ENCODE measurements at places on chromosomes 7 and 10.

GRCh38 chr10:66006411-66006810 is 919.4 kb upstream of the LRRTM3 start:
- no peak for DNase-seq

- DNase-seq: no peak
Measured at GRCh38 chr7:146177301-146177700, 60.7 kb downstream of the CNTNAP2 start.

- no peak for DNase-seq
Measured at GRCh38 chr7:95804052-95804451, 31.7 kb downstream of the DYNC1I1 start.

GRCh38 chr7:108308276-108308675 is 148.0 kb downstream of the NRCAM start:
- DNase-seq: no peak

GRCh38 chr10:24483701-24484100 is 240.0 kb downstream of the ARHGAP21 start:
- DNase-seq: peak; percentile 25

DNA sequence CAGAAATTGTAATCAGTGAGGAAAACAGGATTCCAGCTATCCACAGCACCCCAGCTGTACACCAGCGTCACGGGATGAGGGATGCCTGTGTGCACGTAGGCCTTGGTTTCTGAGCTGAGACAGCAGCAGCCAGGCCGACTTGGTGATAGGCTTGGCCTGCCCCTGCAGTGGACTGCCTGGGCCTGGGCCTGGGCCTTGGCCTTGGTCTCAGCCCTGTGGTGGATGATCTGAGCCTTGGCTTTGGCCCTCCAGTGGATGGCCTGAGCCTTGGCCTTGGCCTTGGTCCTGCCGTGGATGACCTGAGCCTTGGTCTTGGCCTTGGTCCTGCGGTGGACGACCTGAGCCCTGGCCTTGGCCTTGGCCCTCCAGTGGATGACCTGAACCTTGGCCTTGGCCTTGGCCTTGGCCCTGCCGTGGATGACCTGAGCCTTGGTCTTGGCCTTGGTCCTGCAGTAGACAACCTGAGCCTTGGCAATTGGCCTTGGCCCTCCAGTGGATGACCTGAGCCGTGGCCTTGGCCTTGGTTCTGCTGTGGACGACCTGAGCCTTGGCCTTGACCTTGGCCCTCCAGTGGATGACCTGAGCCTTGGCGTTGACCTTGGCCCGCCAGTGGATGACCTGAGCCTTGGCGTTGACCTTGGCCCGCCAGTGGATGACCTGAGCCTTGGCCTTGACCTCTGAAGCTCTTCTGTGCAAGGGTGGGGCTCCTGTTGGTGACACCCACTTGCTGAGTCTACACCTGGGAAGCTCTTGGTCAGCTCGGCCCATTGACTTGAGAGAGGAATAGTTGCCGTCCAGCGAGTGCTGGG is 93.8 kb downstream of the CUX1 start:
- DNase-seq: no peak

GRCh38 chr10:10662716-10663408 is 354.8 kb upstream of the CELF2 start:
- DNase-seq: no peak

- no peak for DNase-seq
Measured at GRCh38 chr7:43481902-43482678, 100.8 kb upstream of the STK17A start.

GRCh38 chr10:119659951-119660350 is 8.8 kb downstream of the BAG3 start:
- DNase-seq: no peak

DNA sequence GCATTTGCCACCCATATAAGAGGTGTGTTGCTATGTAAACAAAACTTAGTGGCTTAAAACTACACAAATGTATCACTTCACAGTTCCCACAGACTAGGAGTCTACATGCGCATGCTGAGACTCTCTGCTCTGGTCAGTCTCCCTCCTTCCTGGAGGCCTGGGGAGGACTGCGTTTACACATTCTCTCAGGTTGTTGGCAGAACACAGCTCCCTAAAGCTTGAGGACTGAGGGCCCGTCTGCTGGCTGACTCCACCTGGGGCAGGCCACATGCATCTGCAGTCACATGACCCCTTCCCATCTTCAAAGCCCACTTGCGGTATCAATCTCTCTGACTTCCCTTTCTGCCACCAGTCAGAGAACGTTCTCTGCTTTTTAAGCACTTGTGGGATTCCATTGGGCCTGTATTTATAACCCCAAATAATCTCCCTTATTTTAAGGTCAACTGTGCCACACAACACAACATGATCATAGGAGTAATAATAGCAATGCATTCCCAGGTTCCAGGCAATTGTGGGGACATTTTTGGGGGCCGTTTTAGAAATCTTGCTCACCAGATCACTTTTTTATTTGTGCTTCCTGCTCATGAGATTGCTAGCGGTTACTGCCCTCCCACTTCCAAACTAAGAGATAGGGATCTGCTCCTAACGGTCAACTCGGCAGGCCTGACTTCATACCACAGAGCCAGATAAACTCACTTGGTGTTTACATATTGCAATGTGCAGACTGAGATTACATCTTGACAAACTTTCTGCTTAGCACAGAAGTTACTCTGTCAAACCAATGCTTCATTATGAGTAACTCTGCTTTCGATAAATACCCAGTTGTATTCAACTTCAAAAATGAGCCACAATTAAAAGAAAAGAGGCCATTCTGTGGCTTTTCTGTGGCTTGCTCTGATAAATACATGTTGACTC is 96.3 kb downstream of the ALOX5 start:
- DNase-seq: peak; percentile 42

GRCh38 chr10:96830511-96831199 is 1.4 kb upstream of the LCOR start:
- DNase-seq: peak; percentile 87

GRCh38 chr10:6704896-6705295 is 124.8 kb upstream of the PRKCQ start:
- no peak for DNase-seq

DNA sequence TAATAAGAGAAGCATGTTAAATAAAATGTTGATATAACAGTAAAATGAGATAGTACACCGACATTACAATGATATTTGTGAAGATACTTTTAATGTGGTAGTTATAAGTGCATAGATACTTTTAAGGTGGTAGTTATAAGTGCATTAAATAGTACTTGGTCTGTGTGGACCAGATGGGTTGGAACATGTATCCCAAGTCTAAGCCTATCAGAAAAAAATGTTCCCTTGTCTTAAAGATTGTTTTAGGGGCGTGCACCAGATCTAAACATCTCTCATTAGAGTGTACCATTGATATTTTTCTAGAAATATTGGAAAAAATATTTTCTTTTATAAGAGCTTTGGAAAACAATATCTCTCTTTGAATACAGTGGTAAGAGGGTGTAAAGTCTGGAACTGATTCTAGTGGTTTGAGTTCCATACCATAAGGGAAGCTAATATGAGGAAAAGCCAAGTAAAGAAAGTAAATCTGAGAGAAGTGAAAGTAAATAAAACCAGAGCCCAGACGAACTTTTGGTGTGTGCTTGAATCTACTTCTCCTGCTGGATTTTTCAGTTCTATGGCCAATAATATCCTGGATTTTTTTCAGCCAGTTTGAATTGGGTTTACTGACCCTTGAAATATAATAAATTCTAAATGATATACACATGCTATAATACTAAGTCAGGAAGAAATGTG is 175.3 kb downstream of the MBL2 start:
- no peak for DNase-seq

DNA sequence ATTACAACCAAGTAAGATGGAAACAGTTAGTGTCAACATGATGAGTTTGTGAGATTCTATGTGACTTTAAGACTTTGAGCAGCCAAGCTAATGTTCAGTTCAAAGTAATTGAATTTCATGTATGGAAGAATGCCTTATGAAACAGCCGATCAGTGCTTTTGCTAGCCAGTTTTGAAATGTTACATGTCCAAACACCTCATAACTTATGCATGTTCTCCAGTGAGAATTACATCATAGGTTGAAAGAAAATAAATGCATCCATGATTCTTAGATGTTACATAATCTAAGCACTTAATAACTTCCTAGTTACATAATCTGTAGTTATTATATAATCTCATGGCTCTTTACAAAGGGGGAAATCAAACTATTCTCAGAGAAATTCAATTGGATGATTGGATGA is 211.3 kb downstream of the BICC1 start:
- DNase-seq: no peak

- DNase-seq: no peak
Measured at GRCh38 chr7:94382132-94382531, 12.6 kb upstream of the COL1A2 start.

- DNase-seq: no peak
Measured at GRCh38 chr7:142964502-142965246, 2.5 kb upstream of the KEL start.

GRCh38 chr10:94239696-94240095 is 123.0 kb downstream of the NOC3L start:
- no peak for DNase-seq

- DNase-seq: no peak
Measured at GRCh38 chr10:79483948-79484347, 28.4 kb upstream of the EIF5AL1 start.

- no peak for DNase-seq
Measured at GRCh38 chr7:47406801-47407129, 175.1 kb downstream of the TNS3 start.

GRCh38 chr7:128889121-128889520 is 21.4 kb downstream of the KCP start:
- no peak for DNase-seq

- no peak for DNase-seq
Measured at GRCh38 chr10:22931948-22932347, 4.1 kb downstream of the ARMC3 start.

- no peak for DNase-seq
Measured at GRCh38 chr7:127387974-127388373, 4.5 kb downstream of the ZNF800 start.

DNA sequence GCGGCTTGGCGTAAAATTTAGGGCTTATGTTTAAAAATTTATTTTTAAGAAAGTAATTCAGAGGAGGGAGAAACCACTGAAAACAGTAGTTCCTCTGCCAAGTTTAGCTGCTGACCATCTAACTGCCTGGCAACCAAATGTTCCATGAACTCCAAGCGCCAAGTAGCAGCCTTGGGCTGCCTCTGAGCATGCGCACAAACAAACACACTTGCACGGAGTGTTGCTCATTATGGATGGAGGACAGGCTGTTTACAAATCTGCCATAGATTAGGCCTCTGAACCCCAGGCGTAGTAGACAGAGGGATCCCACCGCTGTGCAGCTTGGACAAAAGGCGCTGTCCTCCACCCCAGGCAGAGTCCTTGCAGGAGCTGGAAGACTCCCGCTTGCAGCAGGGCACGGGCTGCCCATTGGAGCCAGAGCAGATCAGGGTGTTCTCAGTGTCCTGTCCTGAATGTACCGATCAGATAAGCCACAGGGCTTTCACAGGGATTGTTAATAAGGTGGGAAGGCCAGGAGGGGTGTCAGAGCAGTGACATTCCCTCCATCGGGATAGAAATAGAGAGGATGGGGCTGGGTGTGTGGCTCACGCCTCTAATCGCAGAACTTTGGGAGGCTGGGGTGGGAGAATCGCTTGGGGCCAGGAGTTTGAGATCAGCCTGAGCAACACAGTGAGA is 47.7 kb upstream of the LYZL1 start:
- no peak for DNase-seq

DNA sequence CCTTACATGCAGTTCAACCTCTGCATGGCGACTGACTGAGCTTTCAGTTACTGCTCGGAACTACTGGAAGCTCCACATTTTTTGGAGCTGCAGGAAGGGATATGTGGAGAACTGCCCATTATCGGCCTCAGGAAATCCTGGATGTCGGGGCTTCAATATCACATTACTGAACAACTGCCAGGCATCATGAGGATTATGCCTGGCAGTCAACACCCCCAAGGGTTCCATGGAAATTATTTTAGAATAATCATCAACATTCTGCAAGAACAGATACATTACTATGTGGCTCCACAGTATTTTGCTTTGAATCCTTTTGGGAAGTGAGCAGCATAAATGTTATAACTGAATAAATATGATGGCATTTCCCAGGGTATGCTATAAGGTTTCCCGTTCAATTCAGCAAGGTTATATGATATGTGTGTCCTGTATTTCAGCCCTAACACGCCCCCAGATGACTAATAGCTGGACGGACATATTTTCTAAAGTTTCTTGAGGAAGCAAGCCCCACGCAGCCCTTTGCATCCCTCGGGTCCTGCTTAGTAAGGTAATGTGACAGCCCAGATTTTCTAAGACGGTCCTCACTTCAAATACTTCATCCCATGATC is 53.0 kb upstream of the OPALIN start:
- DNase-seq: no peak

DNA sequence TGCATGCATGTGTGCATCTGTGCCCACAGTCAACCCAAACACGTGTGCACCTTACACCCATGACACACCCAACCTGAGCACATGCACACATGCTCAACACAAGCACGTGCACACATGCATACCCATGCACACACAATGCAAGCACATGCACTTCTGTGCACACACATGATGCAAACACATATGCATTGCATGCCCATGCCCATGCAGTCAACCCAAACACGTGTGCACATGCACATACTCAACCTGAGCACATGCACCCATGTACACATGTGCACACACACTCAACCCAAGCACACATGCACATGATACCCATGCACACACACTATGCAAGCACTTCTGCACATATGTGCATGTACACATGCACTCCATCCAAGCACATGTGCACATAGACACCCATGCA is 84.5 kb upstream of the FAM20C start:
- DNase-seq: no peak

DNA sequence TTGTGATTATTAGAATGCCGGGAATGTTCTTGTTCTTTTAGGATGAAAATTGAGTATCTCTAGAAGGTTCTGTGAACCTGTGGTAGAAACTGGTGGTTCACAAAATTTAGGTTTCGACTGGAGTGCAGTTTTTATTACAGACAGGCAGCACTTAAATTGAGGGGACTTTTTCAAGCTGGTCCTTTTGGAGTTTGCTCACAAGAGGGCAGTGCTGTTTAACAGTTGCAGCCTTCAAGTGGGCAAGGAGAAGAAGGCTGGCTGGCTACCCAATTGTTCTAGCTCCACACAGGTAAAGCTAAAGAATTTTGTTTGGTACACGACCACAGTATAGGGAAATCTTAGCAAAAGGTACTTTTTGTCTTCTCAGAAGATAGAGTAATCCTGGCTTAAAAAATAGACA is 233.6 kb downstream of the SNX13 start:
- peak; percentile 26 for DNase-seq

DNA sequence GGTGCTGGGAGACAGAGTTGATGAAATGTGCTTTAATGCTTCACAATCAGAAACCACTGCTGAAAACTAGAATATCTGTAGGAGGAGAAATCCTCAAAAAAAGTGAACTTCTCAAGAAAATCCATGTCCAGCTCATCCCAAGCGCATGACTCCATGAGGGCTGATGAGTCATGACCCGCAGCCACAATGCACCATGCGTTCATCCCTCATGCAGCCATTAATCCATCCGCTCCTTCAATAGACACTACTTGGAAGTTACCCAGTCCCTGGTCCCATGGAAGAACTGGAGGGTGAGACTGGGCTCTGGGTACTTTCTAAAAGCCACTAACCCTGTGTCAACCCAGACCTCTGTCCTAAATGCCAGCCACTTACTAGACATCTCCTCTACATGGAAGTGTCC is 24.4 kb downstream of the TMEM273 start:
- no peak for DNase-seq

- no peak for DNase-seq
Measured at GRCh38 chr7:155743177-155743576, 69.1 kb downstream of the SHH start.
